ENCODE measurements at places on chromosomes 2 and 18.

- no peak for DNase-seq
Measured at GRCh38 chr2:233856184-233856583, 1.8 kb upstream of the HJURP start.

DNA sequence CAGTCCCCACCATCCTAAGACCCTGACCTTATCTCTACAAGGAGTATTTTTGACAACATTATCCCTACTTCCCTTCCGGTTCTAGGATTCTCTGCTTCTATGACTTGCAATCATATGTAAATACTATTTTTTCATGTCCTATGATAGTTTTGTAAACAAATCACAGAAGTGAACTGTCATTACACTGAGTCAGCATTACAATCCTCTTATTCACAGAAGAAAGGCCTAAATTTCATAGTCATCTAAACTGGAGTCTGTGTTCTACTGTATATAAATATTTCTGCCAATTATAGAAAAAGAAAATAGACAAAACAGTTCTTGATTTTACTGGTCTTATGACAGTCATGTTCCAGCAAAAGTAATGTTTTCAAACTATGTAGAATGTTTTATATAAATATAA, 265.1 kb downstream of the NCKAP5 start:
- DNase-seq: no peak

GRCh38 chr2:219439506-219439905, 4.9 kb downstream of the SPEG start:
- DNase-seq: no peak

- peak; percentile 87 for DNase-seq
Measured at GRCh38 chr2:44087036-44087713, 81.5 kb upstream of the PPM1B start.

GRCh38 chr2:43495727-43496126, 100.1 kb downstream of the THADA start:
- DNase-seq: no peak

DNA sequence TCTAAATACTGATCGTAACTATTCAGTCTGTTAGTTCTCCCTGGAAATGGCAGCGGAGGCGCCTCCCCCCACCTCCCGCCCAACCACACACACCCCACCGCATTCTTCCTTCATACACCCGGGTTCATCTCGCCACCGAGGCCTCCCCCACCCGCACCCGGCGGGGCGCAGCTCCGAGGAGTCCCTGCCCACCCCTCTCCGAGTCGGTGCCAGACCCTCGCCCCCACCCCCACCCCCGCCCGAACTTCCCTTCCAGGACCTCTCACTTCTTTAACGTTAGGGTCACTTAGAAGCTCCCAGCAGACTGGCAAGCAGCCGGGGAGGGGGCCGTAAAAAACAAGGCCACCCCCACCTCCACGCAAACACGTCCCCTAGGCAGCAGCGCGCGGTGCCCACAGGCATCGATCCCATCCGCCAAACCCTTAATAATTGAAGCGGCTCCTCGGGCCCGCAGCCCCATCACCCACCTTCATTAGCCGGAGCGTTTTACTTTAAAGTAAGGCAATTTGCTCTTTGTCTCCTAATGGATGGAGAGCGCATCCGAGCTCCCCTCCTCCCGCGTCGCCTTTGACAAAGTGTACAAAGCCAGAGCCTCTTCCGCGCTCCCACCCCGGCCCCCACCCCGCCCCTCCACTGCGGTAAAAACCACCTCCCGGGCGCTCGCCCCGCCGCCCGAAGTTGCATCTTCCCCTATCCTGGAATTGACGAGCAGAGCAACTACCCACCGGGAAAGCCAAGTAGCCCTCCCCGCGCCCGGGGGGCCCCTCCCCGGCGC, 624 bp downstream of the ZNF516 start:
- DNase-seq: peak; percentile 44

DNA sequence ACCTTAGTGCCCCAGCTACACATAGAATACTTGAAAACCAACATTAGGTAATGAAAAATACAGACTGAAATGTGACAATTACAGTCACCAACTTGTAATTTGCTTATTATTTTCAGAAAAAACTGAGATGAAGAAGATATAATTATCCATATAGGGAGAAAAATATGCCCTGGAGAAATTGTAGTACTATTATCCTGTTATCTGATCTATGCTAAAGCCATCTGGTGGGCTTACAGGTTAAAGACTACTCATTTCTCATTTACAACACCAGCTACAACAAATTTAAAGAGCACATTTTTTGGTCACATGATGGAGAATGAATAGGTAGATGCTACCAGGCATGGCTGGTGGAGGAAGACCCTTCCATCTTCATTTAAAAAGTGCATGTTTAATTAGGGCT, 79.6 kb upstream of the NYAP2 start:
- DNase-seq: no peak

DNA sequence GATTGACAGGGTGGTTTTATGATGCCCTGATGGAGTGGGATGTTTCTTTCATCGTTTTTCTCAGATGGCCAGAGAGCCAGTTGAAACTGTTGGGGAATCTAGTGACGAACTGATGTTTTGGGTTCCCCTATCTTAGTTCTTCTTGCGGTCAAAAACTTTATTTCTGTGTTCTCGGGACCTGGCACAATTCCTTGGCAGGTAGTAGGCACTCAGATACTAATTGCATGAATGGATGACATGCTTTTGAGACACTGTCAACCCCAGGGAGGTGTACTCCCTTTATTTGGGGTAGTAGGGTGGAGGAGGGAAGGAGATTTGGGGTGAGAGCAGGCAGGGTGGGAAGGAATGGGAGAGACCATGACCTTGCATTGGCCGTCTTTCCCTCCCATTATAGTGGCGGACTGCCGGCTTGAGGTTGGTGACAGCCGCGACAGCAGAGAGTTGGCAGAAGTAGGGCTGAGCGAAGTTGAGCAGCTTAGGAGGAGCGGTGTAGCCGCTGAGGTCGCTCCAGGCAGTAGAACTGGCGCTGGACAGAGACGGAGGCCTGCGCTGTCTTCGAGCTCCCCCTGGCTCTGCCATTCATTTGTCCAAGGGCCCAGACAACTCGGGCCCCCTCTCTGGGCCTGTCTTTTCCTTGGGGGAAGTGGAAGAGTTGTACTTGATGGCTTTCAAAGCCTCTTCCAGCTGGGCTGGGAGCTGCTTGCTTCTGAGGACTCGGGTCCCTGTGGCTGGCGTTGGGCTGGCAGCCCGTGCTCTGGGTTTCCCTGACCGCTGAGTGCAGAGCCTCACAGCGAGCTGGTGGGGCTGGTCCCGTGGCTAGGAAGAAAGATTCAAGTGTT, 2.6 kb downstream of the TET3 start:
- DNase-seq: no peak

- no peak for DNase-seq
Measured at GRCh38 chr2:220279372-220279771, 651.9 kb downstream of the SLC4A3 start.

- DNase-seq: no peak
Measured at GRCh38 chr2:231115651-231116050, 9.2 kb downstream of the HTR2B start.

- DNase-seq: no peak
Measured at GRCh38 chr2:231932985-231933915, 7.1 kb upstream of the NPPC start.

- no peak for DNase-seq
Measured at GRCh38 chr2:18861951-18862350, 272.6 kb upstream of the NT5C1B start.

DNA sequence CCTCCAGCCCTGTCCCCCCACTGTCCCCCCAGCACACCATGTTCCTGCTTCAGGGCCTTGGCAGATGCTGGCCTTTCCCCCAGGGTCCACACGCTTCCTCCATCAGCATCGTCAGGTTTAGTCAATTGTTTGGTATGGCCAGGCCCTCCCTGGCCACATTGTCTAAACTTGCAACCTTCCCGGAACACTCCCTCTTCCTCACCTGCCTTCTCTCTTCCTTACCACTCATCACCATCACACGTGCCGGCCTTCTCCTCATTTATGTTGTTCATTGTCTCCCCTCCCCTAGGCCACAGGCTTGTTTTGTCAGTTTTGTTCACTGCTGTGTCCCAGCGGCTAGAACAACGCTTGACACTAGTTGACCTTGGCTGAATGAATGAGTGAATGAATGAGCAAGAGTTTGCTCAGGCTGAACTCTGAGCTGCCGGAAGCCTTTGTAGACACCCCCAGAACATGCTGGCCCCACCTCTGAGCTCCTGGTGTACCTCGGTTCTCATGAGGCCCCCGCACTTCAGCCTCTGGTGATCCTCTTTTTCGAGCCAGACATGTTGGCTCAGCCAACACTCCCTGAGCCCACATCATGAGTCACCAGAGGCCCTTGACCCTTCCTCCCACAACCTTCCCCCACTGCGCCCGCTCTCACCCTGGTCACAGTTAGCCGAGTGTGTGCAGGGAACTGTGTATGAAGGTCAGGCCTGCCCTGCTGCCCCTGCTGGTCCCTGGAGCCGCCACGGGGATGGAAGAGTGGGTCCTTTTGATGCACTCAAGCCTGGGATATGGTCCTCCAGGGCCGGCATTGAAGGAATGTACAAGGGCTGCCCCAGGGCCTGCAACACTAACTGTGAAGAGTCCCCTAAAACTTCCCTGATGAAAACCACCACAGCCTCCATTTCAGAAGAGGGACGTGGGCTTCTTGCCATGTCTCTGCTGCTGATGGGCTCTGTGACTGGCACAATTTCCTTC, 57.5 kb downstream of the HS1BP3 start:
- no peak for DNase-seq

GRCh38 chr2:176959614-176960013, 253.0 kb upstream of the HNRNPA3 start:
- no peak for DNase-seq

DNA sequence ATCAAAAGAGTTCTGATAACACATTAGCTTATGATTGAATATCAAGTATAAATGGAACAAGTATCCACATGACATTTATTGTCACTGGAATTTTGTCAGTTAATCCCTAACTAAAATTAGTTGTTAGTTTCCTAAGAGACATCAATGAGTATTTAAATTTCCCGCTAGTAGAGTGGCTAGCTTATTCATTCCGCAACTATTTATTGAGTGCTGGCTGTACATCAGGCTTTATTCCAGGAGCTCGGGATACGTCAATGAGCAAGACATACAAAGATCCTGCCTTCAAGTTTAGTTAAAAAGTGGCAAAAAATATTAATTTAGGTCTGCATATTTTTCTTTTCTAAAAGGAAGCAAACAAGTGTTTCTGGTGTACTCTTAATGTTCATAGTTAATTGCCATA, 59.3 kb downstream of the PRKRA start:
- no peak for DNase-seq

GRCh38 chr2:231357931-231358330, 37.6 kb upstream of the B3GNT7 start:
- no peak for DNase-seq

- no peak for DNase-seq
Measured at GRCh38 chr2:151716721-151717120, 17.6 kb downstream of the NEB start.

DNA sequence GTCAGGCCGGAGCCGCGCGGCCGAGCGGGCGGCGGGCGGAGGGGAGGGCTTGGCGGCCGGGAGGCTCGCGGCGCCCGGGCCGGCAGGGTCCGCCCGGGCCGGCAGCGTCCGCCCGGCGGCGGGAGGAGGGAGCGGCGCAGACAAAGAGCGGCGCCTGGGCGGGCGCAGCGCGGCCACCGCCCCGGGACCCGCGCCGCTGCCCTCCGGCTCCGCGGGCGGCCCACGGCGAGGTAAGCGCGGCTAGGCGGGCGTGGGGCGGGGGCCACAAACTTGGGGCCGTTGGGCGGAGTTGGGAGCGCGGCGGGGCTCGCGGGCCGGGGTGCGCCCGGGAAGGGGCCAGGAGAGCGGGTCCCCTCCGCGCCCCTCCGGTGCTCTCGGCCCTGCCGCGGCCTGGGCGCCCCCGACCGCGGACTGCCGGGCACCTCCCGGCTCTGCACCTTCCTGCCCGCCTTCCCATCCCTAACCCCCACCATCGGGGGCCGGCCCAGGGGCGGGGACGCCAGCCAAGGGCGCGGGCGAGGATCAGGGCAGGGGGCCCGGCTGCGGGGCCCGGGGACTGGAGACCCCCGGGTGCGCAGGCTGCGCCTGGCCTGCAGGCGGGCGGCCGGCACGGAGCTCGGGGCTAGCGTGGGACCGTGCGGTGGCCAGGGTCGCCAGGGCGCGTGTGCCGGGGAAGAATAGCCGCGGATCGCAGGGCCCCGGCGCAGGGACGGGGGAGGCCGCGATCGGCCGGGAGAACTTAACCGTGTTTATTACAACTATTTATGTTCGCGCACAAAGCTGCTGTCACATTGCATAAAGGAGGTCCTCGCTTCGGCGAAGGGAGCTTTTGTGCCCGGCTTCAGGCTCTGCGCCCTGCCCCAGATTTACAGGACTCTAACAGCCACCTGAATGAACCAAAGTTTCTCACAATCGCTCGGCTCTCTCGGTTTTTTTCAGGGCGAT, at the start of gene NCK2:
NCK2 (plus strand) TSS at position 4 of the 945 bp plus-strand sequence. CDS start 110,152 bp downstream, outside the sequence.
- peak; percentile 23 for DNase-seq

- no peak for DNase-seq
Measured at GRCh38 chr2:124314084-124314483, 289.0 kb downstream of the CNTNAP5 start.

- DNase-seq: peak; percentile 6
Measured at GRCh38 chr2:239277401-239278085, 123.3 kb downstream of the HDAC4 start.

- DNase-seq: no peak
Measured at GRCh38 chr2:186593523-186593922, 3.7 kb downstream of the ITGAV start.

DNA sequence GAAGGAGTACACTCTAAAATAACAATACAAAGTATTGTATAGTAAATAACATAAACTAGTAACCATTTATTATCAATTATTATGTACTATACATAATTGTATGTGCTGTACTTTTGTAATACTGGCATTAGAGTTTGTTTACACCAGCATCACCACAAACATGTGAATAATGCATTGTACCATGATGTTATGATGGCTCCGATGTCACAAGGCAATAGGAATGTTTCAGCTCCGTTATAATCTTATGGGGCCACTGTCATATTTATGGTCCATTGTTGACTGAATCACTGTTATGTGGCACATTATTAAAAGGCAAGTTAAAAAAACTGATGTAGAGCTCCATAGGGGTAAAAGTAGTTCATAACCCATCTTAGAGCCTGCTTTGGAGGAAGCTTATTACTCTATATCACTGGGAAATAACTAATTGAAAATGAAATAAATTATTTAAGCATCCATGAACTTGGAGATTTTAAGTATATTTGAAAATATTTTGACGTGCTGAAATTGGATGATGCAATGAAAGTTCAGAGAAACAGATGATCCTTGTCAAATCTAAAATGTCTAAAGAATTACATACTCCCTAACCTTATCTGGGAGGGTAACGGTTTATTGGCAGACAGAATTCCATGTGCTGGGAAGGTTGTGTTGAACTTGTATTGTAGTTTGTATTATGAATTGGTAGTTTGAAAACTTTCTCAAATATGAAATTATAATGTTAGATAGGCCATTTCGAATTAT, 2.4 kb downstream of the SKA1 start:
- DNase-seq: no peak

DNA sequence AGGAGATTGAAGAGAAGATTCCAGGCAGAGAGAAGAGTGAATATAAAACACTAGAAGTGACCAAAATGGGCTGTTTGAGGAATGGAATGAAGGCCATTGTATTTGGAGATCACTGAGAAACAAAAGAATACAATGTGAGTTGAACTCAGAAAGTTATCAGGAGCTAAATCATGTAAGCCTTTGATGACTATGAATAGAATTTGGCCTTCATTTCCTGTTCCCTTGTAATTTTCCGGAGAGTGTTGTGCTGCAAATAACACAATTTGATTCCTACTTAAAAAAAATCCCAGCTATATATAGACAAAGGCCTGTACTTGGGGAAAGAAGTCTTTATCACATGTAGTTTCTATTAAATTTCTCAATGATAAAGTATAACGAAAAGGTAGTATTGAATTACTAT, 33.7 kb upstream of the KYNU start:
- DNase-seq: no peak

GRCh38 chr2:46098621-46099062, 198.6 kb upstream of the EPAS1 start:
- DNase-seq: no peak

Measured in BE2C (cell line).